Thyroid gland (tissue), 4 donors: ENCODE measurements at places on chromosomes 12 and 14.

DNA sequence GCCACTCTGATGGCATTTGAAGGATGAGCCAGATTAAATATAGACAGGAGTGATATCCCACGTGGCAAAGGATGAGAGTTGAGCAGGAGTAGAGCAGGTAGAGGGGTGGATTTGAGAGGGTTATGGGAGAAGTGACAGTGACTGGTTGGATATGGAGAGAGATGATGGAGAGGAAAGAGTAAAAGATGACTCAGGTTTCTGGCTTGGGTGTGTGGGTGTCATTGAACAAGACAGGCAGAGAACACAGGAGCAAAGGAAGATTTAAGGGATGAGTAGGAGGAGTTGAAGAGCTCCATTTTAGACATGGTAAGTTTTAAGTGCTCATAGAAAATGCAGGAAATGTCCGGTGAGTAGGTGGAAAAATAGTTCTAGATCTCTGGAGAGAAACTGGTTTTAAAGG lies 136.9 kb downstream of the EGLN3 start:
- no peak for DNase-seq

DNA sequence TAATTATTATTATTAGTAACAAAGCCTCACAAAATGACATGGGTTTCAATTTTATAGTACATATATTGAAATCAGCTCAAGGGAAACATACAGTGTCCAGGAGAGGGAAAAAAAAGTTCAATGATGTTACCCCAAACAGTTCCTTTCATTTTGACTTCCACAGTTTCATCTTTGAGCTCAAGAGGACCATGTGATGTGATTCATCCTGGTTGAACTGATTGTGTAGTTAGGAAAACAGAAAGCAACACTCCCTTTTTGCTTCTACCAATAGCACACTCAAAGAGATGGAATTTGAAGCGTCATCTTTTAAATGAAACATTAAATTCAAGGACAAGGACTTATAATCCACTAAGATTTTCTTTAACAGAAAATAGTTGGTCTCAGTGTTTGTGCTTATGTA lies 461.0 kb downstream of the FOXG1 start:
- DNase-seq = no peak

DNA sequence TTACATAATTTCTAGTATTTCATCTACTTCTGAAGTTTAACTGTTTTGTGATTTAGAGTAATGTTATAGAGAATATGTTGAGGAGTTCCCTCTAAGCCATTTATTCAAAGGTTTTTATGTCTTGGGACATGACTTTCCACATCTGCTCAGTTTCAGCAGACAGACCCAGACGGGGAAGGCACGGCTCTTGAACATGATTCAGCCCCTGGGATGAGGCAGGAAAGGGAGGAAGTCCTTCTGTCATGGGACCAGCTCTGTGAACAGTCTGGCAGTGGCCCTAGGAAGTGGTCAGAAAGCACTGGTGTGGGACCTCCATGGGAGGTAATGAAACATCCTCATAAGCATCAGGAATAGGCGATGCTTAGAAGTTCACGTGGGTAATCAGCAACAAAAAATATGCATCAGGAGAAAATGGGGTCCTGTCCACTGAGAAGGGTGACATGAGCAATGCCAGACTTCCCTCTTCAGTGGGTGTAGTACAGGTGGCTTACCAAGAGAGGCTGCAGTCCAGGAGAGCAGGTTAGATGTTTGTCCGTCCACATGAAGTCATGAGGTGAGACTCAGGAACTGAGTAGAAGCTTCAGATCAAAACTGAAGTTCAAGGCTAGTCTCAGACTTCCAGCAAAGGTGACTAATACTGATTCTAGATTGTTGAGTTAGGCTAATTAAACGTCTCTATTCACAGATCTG lies 248.5 kb downstream of the IPO8 start:
- no peak for DNase-seq

DNA sequence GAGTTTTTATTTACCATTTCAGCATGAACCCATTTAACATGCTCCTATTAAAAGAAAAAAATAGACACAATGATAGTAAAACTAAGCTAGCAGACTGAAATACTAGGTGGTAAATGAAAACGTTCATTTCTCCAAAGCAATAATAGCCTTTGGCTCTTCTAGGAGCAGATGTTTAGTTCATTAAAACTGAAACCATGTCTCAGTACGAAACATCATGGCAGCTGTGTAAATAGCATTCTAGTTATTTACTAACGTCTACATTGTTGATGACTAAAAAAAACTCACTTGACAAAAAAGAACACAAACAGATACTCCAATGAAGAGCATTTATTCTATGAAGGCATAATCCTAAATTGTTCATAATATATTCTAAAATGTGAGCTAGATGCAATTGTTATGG lies 17.9 kb downstream of the RECQL start:
- DNase-seq = no peak

DNA sequence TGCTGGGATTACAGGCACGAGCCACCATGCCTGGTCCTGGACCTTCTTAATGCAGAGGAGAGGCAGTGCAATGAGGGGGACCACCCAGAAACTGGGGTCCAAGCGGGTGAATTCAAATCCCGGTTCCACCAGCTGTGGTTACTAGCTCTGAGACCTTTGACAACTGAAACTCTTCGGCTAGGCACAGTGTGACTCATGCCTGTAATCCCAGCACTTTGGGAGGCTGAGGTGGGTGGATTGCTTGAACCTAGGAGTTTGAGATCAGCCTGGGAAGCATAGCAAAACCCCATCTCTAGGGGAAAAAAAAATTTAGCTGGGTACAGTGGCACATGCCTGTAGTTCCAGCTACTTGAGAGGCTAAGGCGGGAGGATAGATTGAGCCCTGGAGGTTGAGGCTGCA lies 5.0 kb upstream of the CD4 start:
- no peak for DNase-seq

GRCh38 chr12:28893365-28893764 lies 255.7 kb upstream of the FAR2 start:
- DNase-seq = no peak

DNA sequence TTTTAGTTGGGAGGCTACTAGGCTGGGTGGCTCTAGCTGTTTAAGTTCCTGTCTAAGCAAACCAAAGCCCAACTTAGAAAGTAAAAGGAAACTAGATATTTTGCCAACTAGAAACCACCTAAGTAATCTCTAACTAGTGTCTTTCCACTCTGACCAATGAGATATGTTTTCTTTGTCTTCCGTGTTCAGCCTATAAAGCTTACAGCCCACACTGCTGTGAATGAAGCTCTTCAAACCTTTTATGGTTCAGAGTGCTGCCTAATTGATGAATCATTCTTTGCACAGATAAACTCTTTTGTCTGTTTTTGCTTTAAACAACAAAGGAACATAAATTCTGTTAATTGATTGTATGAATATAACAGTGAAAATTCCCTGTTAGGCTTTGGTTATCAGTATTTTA lies 66.1 kb downstream of the FUT8 start:
- DNase-seq = no peak

GRCh38 chr14:93987815-93988476 lies 9.2 kb upstream of the CCDC197 start:
- DNase-seq = no peak

DNA sequence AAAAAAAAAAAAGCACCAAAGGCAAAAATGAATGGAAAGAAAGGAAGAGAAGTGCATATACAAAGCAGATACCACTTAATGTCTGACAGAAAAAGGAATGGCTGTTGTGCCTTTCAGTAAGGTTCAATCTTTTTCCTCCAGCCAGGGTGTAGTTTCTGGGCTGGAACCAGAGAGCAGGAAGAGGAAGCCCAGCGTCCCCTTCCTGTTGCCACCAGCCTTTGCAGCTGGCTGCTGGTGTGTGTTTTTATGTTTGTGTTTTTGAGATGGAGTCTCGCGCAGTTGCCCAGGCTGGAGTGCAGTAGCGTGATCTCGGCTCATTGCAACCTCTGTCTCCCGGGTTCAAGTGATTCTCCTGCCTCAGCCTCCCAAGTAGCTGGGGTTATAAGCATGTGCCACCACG lies 64.6 kb upstream of the LTA4H start:
- no peak for DNase-seq

GRCh38 chr12:124410354-124411175 lies 115.7 kb downstream of the RFLNA start:
- DNase-seq = no peak

DNA sequence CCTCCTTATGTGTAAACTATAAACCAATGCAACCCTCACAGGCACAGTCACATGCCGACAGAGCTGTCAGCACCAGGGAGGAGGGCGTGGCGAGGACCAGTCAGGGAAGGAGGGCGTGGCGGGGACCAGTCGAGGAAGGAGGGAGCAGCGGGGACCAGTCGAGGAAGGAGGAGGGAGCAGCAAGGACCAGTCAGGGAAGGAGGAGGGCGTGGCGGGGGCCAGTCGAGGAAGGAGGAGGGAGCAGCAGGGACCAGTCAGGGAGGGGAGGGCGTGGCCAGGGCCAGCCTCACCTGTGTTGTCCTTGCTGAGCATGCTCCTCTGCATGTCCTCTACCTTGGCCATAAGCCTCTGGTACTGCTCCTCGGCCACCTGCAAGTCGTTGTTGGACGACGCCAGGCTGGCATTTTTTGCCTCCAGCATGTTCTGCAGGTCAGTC lies 24.2 kb downstream of the GOLGA3 start:
- no peak for DNase-seq

DNA sequence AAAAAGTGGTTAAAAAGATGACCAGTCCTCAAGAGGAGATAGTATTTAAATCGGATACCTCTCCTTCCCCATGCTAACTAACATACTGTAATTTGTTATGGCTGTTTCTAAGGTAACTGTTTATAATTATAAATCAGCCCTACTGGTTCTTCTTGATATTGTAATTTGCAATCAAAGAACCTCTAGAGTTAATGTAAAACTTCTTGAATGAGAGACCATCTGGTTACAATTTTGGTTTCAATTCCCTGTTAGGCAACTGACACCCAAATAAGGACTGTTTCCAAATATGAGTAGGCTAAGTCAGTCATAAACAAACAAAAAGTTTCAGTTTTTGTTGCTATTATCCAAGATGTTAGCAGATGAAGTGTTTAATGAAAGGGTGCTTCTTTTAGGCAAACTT lies 120.2 kb upstream of the DNM1L start:
- no peak for DNase-seq

DNA sequence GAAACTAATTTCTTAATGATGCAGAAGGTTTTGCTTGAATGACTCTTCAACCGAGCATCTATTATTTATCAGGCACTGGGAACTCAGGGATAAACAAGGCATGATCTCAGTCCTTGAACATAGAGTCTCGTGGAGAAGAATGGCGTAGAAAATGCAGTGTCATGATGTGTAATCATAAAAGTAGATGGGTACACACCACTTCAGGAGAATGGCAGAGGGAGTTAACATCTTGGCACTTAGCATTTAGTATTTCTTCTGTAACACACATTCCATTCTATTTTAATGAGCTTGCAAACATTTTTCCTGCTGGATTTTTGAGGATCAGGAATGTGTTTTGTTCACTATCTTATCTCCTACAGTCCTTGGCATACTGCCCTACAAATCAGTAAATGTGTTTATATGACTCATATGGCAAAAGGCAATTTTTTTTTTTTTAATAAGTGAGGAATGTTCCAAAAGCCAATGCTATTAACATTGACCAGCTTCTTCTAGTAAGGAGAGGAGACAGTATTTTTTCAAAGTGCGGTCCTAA lies 3.8 kb downstream of the TXNRD1 start:
- DNase-seq = no peak

- no peak for DNase-seq
Observed at GRCh38 chr12:124470139-124470538, 97.3 kb downstream of the NCOR2 start.

DNA sequence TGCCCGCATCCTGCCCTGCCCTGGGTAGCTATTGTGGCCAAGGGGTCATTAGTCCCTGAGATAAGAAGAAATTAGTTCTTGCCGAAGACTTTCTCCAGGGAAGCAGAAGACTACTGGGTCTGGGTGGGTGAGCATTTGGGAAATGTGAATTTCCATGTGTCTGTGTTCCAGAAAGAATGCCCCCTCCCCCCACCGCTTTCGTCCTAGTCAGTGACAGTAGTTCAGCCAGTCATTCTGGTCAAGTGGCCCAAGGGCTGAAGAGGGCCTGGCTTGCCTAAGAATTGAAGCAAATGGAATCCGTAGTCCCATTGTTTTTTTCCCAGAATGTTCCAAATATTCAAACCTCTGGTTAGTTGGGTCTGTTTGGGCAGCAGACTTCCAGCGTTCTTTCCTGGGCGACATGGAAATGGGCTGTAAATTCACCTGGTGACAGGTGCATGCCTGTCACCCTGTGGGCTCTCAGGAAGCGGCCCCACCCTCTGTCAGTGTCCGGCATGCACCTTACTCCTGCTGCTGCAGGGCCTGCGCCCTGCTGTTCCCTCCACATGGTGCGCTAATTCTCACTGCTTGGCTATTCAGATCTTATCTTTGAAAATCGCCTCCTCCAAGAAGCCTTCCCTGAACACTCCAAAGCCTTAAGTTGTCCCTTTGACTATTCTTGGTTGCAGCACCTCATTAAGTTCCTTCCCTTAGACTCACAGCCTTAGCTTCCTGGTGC lies 1.4 kb upstream of the RFLNA start:
- DNase-seq = no peak
